ENCODE measurements at places on chromosomes 13 and 19. TPM values are rescaled to one million over a fixed set of nuclear protein-coding genes. Genes with fewer than 3 reads are reported as not detected.

SELENOV gene
- not detected for total RNA-seq

MICOS13 gene
- total RNA-seq = 55.9 TPM

OVOL3 gene
- not detected for total RNA-seq

PTPRH gene
- total RNA-seq = 0.95 TPM

EBI3 gene
- 2.1 TPM for total RNA-seq

DNAAF3 gene
- not detected for total RNA-seq

PCDH17 gene
- 2.8 TPM for total RNA-seq

ZNF559 gene
- 20.6 TPM for total RNA-seq

VASP gene
- total RNA-seq = 132 TPM

CEACAM7 gene
- total RNA-seq = 1.1 TPM

TICAM1 gene
- total RNA-seq = 3.9 TPM

PSG2 gene
- not detected for total RNA-seq

HIPK4 gene
- not detected for total RNA-seq

KASH5 gene
- total RNA-seq = not detected

ODAD3 gene
- total RNA-seq = not detected

IGSF23 gene
- total RNA-seq = not detected

CRX gene
- not detected for total RNA-seq

LILRA5 gene
- total RNA-seq = 2.5 TPM

ICAM4 gene
- total RNA-seq = not detected

GYS1 gene
- 17.5 TPM for total RNA-seq

ADAMTS10 gene
- 32.6 TPM for total RNA-seq

ZIK1 gene
- total RNA-seq = 6.4 TPM

CBARP gene
- 0.82 TPM for total RNA-seq
